ENCODE measurements at places on chromosomes 2 and 18. TPM values are rescaled to one million over a fixed set of nuclear protein-coding genes. Genes with fewer than 3 reads are reported as not detected.

The CD302 gene
- total RNA-seq: 56.9 TPM

The CGREF1 gene
- 9.6 TPM for total RNA-seq

The CYS1 gene
- total RNA-seq: 2.1 TPM

The ZNF514 gene
- total RNA-seq: 6.6 TPM

The USP40 gene
- total RNA-seq: 33.7 TPM

The HRH4 gene
- total RNA-seq: not detected

The PROC gene
- total RNA-seq: not detected

The NR4A2 gene
- total RNA-seq: 0.19 TPM

The GKN2 gene
- total RNA-seq: not detected

The POTEJ gene
- total RNA-seq: not detected

The CDCA7 gene
- 3.9 TPM for total RNA-seq

The E2F6 gene
- 5.0 TPM for total RNA-seq

The ITSN2 gene
- total RNA-seq: 7.6 TPM

The APCDD1 gene
- total RNA-seq: 63.5 TPM

The DSG3 gene
- not detected for total RNA-seq

The IL36B gene
- total RNA-seq: not detected

The TUBB8B gene
- total RNA-seq: not detected

The TNFRSF11A gene
- 0.29 TPM for total RNA-seq

The IKZF2 gene
- total RNA-seq: 7.6 TPM

The RAMP1 gene
- total RNA-seq: 37.2 TPM

The THSD7B gene
- total RNA-seq: not detected

The FAM124B gene
- total RNA-seq: 0.39 TPM

The POLR1A gene
- total RNA-seq: 28.4 TPM

The KHK gene
- not detected for total RNA-seq

The KCNE4 gene
- 8.2 TPM for total RNA-seq

The TMEM87B gene
- 23.1 TPM for total RNA-seq

The TUBA4B gene
- not detected for total RNA-seq

The ZNF519 gene
- 1.6 TPM for total RNA-seq

The PTPRN gene
- total RNA-seq: 4.1 TPM

The GAREM1 gene
- total RNA-seq: 21.8 TPM

The KATNAL2 gene
- total RNA-seq: 6.1 TPM

The SCN2A gene
- 0.10 TPM for total RNA-seq

The EIF2AK2 gene
- 22.3 TPM for total RNA-seq

The AQP12A gene
- total RNA-seq: not detected

The SELENOI gene
- total RNA-seq: 5.1 TPM

The ANKRD30B gene
- not detected for total RNA-seq

The IL1R2 gene
- 4.0 TPM for total RNA-seq

The RFX8 gene
- total RNA-seq: not detected

The FHOD3 gene
- total RNA-seq: not detected

The TMEM237 gene
- 12.2 TPM for total RNA-seq

The SMYD1 gene
- not detected for total RNA-seq

The M1AP gene
- not detected for total RNA-seq

The KCNG2 gene
- 0.49 TPM for total RNA-seq

The SNTG2 gene
- 0.78 TPM for total RNA-seq

The APLF gene
- 4.6 TPM for total RNA-seq

The EEF1B2 gene
- 373 TPM for total RNA-seq

The WDFY1 gene
- 50.6 TPM for total RNA-seq

The SERPINB10 gene
- total RNA-seq: not detected

The C2orf80 gene
- total RNA-seq: not detected

The MTX2 gene
- 19.0 TPM for total RNA-seq
